ENCODE measurements at places on chromosomes 12 and 14. TPM values are rescaled to one million over a fixed set of nuclear protein-coding genes. Genes with fewer than 3 reads are reported as not detected.

The AQP2 gene
- total RNA-seq, result 0.42 TPM

The FSCB gene
- total RNA-seq, result not detected

The CLBA1 gene
- 4.7 TPM for total RNA-seq

The PLEKHA5 gene
- 22.5 TPM for total RNA-seq

The DDX54 gene
- 47.6 TPM for total RNA-seq

The FAM161B gene
- 4.5 TPM for total RNA-seq

Data from posterior vena cava (tissue), 2 donors.